ENCODE measurements at places on chromosomes 7 and 10.

- DNase-seq: no peak
Measured at GRCh38 chr10:70634011-70634410, 31.5 kb upstream of the PRF1 start.

DNA sequence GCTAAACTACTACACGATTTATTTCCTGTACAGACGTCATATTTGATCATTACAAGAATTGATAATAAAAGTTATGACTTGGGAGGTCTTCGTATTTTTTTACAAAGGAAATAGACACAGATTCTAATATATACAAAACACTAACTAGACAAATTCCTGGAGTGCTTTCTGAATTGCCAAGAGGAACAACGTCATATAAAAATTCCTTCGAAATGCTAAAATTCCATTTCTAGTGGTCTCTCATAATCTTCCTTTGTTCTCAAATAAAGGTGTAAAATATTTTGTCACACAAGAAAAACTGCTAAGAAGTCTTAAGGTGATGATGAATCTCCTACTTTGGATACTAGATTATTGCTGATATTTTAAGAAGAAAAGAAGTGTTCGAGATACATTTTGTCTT, 85.4 kb downstream of the CDK6 start:
- no peak for DNase-seq

DNA sequence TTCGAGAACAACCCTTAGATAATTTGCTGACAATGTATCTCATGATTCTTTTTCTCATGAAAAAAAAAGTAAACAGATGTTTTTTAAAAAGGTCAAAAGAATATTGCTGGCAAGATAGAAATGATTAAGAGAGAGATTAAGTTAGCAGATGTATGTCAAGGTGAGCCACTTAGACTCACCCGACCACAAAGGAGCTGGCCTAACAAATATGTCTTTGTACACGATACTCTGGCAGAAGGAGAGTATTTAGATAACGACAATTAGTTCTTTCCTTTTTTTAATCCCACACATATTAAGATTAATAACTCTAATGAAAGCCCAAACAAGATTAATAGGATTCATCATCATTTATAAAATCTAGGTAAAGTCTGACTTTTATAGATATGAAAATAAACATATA, 156.7 kb downstream of the RAPGEF5 start:
- no peak for DNase-seq

GRCh38 chr7:55110993-55111361, 92.2 kb downstream of the EGFR start:
- DNase-seq: no peak

- no peak for DNase-seq
Measured at GRCh38 chr10:100396605-100397004, 49.6 kb downstream of the SCD start.

GRCh38 chr7:96996958-96997511, 8.3 kb upstream of the DLX6 start:
- no peak for DNase-seq
